ENCODE measurements at places on chromosomes 11 and 22.

GRCh38 chr11:58844361-58845005 lies at the start of gene GLYATL2:
GLYATL2 (minus strand) TSS chr11:58844704; CDS start chr11:58839612, 5,092 bp downstream.
- no peak for DNase-seq

DNA sequence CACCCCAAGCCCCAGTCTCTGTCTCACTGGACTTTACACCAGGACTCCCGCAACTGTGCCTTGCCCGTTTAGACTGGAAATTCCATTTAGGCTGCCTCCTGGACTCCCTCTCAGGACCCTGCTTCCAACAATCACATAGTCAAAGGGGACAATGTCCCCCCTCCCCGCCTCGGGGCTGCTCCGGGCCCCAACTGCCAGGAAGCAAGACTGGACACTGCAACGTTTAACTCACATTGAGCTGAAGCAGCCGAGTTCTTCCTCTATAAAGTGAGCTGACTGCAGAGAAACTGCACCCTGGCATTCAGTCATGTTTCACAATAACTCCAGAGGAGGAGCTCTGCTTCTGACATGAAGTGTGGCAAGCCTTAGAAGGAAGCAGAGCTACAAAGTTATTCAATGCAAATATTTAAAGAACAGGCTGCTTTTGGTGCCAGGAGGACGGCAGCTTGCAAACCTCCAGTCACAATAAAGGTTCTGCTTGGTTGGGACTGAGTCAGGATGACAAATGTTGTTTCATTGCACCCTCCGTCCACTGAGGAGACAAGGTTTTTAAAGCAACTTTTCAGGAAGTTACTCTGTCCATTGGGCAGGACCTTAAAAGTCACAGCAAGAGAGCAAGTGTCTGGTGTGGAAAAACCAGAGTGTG lies 19.9 kb downstream of the PACSIN2 start:
- no peak for DNase-seq

DNA sequence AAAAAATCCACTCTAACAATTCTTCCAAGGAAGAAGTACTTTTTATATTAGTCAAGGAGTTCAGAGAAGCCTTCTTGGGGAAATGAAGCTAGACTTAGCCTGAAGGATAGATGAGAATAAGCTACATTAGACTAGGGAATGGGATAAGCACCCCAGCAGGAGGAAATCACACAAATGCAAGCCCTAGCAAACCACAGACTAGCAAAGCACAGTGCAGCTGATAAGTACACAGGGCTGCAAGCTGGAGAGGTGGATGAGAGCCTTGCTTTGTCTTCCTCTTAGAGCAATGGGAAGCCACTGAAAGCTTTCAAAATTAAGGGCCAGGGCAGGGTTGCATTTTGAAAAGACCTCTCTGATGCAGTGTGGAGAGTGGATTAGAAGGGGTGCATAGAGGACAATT lies 946.2 kb downstream of the LRRC4C start:
- DNase-seq = no peak

DNA sequence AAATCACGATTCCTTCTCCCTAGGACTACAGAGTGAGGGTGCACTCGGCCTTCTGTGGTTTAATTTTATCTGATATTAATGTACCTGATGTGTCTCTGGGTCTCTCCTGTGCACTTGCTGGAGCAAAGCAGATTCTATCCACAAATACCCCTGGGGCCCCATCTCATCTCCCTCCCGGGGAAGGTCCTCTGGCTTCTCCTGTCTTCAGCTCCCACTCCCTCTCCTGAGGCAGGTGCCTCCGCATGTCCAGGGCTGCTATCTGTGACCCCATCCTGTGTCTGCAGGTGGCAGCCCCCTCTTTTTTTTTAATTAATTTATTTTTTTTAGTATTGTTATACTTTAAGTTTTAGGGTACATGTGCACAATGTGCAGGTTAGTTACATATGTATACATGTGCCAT lies 558.7 kb downstream of the BRD1 start:
- DNase-seq = no peak

- DNase-seq = no peak
These were observed 5.2 kb downstream of the APOL1 start for GRCh38 chr22:36257948-36258670.

GRCh38 chr11:64874308-64875240 lies 3.8 kb downstream of the EHD1 start:
- no peak for DNase-seq

DNA sequence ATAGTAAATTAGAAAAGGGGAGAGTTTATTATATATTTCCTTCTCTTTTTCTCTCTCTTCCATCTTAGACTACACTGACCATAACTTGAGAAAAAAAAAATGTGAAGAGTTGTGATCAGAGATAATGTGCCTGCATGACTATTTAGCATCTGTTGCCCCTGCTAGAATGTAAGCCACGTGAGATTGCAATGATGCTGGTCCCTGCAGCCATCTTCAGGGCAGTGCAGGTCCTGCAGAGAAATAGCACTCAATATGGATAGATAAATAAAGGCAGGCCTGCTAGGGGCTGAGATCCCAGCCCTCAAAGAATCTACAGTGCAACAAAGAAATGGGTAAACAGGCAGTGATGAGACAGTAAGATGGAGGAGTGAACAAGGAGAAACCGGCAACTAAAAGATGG lies 7.8 kb upstream of the DKK3 start:
- no peak for DNase-seq

GRCh38 chr11:32580967-32581366 lies 2.7 kb upstream of the EIF3M start:
- DNase-seq = no peak

GRCh38 chr11:76385903-76386302 lies 4.8 kb downstream of the GVQW3 start:
- no peak for DNase-seq
